Activated B cell treated with CpG ODN at 0.5 μM for 24 hours (primary cell): ENCODE measurements at places on chromosomes 1 and 21.

GRCh38 chr1:206651958-206652890 lies 16.9 kb downstream of the DYRK3 start:
- no peak overlapping the region for H3K27ac ChIP-seq
- H3K27me3 ChIP-seq: no peaks in the 10 kb centered on the region
- no peak for DNase-seq
- H3K4me1 ChIP-seq: no peaks in the 10 kb centered on the region

DNA sequence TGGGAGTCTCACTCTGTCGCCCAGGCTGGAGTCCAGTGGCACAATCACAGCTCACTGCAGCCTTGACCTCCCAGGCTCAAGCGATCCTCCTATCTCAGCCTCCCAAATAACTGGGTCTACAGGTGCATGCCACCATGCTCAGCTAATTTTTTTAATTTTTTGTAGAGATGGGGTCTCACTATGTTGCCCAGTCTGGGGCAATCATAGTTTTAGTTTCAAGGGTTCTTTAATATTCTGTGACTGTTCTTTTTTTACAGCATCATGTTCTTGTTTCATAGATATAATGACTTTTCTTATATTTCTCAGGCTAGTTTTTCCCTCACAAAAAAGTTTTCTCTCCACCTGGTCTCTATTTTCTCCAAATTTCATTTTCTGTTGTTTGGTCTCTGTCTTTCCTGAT lies 25.4 kb upstream of the SMYD2 start:
- peaks cover 32% of the 10 kb centered on the region for H3K27me3 ChIP-seq
- H3K4me3 ChIP-seq: no peak overlapping the region
- no peak overlapping the region for H3K27ac ChIP-seq
- DNase-seq: no peak
- H3K36me3 ChIP-seq: no peaks in the 10 kb centered on the region
- H3K4me1 ChIP-seq: no peaks in the 10 kb centered on the region

DNA sequence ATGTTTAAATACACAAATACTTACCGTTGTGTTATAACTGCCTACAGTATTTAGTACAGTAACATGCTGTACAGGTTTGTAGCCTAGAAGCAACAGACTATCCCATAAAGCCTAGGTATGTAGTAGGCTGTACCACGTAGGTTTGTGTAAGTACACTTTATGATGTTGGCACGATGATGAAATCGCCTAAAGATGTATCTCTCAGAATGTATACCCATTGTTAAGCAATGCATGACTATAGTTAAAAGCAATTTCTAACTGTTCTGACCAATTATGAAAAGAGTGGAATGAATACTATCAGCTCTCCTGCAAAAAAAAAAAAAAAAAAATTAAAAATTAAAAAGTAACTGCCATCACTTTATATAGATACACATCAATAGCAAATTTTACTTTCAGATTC lies 11.4 kb downstream of the HP1BP3 start:
- H3K4me1 ChIP-seq: peaks cover 7% of the 10 kb centered on the region
- H3K36me3 ChIP-seq: peaks cover 78% of the 10 kb centered on the region
- DNase-seq: no peak

- no peak overlapping the region for H3K4me3 ChIP-seq
- DNase-seq: no peak
- H3K4me1 ChIP-seq: no peaks in the 10 kb centered on the region
- peaks cover 12% of the 10 kb centered on the region for H3K27me3 ChIP-seq
These were observed 25.3 kb downstream of the WLS start for GRCh38 chr1:68206848-68207689.

GRCh38 chr1:115728341-115728740 lies 40.2 kb downstream of the CASQ2 start:
- peaks cover 6% of the 10 kb centered on the region for H3K27me3 ChIP-seq
- H3K4me3 ChIP-seq: no peak overlapping the region
- DNase-seq: no peak
- no peak overlapping the region for H3K27ac ChIP-seq

GRCh38 chr1:196544617-196545016 lies 63.6 kb downstream of the KCNT2 start:
- no peaks in the 10 kb centered on the region for H3K36me3 ChIP-seq
- H3K27me3 ChIP-seq: no peaks in the 10 kb centered on the region
- no peak for DNase-seq
- H3K4me3 ChIP-seq: no peak overlapping the region
- H3K4me1 ChIP-seq: no peaks in the 10 kb centered on the region
- no peak overlapping the region for H3K27ac ChIP-seq

GRCh38 chr1:15598436-15598835 lies 13.6 kb upstream of the AGMAT start:
- peaks cover 6% of the 10 kb centered on the region for H3K4me1 ChIP-seq
- no peaks in the 10 kb centered on the region for H3K27me3 ChIP-seq
- no peak overlapping the region for H3K4me3 ChIP-seq
- H3K36me3 ChIP-seq: no peaks in the 10 kb centered on the region
- H3K27ac ChIP-seq: no peak overlapping the region

- no peaks in the 10 kb centered on the region for H3K4me1 ChIP-seq
- no peaks in the 10 kb centered on the region for H3K36me3 ChIP-seq
These were observed 1016.1 kb downstream of the KCNT2 start for GRCh38 chr1:195591917-195592672.
